Stimulated activated CD8-positive, alpha-beta memory T cell treated with anti-CD3 and anti-CD28 coated beads, Interleukin-4, amount 100 ng/mL, for 4 hours (primary cell): ENCODE measurements at places on chromosomes 2 and 18.

- DNase-seq, result no peak
Observed at GRCh38 chr18:7982216-7982615, 415.1 kb downstream of the PTPRM start.

DNA sequence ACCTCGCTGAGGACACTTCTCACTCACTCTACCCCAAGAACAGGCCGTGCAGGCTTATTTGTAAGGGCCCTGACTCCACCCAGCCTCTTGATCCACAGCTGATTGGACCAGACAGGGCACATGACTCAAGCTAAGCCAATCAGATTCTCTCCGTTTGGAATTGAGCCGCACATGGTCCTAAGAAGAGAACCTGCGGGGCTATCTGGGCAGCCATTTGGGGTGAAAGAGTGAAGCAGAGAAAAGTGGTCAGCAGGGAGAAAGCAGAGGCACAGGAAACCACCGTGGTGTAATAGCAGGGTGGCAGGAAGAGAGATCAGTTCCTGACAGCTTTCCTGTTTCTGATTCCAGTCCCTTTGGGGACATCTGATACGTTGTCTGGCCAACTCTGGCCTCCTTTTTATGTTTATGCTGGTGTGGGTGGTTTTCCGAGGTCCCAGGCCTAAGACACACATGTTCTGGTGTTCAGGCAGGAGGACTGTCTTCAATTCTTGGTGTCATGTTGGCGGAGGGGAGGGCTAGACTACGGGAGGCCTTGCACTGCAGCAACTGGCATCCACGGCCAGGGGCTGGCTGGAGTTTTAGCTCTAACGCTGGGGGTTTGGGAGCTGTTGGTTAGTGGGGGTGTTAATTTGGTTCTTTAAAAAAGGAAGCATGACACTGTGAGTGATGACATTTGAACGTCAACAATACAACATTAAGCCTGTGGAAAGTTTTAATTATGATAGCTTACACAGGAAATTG is 26.1 kb upstream of the SPTBN1 start:
- no peak for DNase-seq

DNA sequence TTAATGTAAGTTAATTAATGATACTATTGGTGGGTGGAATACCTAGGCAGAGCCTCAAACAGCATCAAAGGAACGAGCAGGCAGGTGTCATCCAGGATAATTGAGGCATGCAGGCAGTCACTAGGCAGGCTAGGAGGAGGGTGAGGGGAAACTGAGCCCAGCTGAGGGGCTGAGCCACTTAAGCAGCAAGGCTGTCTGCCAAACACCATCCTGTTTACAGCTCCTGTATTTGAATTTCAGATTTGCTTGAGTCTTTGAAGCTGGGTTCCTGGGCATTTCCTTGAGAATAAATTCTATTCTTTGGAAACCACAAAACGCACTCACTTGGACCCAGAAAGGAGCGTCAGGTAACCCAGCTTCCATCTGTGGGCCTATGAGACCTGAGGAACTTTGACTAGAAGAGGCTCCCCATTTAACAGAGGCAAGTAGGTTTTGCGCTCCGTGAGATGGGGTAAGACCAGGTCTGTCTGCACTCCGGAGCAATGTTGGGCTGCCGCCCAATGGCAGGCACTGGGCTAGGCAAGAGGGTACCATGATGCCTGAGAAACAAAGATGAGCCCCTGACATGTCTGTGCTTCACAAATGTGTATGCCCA is 2.0 kb downstream of the EDAR start:
- DNase-seq, result no peak

DNA sequence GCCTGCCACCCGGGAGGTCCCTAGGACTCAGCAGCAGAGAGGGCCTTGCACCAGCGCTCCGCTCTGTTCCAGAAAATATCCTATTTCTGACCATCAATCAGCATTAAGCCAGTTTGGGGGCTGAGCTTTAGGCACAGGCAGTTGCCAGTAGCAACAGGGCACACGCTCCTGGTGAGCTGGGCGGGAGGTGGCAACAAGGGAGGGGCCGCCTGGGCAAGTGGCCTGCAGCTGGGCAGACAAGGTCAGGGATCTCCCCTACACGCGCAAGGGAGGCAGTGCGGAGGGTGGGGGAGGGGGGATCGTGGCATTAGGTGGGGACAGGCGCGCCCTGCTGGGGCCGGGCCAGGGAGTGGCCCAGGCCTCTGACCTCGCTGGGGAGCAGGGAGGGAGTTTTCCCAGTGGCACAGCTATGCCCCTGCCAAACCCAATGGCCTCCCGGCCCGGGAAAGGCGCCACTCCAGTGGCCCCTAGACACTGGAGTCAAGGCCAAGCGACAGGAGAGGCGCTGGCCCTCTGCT is 302.8 kb downstream of the NCKAP5 start:
- DNase-seq, result no peak

- DNase-seq, result no peak
Observed at GRCh38 chr18:70414315-70414900, 125.6 kb downstream of the SOCS6 start.

DNA sequence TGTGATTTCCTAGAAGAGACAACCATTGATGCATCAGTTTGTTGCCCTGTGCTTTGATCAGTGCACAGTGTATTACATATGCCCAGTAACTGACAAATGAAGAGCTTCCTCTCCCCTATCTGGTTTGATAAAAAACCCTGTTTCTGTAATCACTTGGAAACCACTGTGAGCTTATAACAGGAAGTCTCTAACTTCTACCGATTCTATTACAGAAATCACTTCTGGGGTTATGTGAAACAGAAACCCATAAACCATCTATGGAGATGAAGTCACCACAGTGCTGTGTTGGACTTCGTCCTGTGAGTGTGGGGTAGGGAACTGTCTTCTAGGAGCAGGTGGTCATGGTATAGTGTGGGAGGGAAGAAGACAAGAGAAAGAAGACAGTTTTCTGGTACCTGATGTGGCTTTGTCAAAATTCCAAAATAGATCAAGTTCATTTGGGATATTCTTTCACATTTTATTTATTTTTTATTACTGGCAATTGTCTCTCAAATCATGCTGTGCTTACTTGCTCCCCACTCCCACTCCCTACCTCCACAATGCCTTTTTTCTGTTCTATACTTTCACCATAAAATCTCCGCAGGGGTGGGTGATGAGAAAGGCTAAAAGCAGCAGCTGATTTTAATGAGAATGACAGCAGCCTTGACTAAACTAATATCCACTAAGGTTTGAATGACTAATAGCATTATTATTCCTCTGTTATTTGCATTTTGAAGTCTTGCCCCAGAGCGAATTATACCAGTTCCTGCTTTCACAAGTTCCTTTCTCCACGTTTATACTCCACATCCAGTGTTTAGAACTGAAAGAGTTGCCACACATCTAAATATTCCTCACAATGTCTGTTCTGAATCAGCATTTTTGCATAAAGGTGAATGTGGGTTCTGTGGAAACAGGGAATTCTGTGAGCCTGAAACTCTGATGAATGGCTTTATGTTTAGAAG is 41.7 kb upstream of the RND3 start:
- DNase-seq, result no peak

DNA sequence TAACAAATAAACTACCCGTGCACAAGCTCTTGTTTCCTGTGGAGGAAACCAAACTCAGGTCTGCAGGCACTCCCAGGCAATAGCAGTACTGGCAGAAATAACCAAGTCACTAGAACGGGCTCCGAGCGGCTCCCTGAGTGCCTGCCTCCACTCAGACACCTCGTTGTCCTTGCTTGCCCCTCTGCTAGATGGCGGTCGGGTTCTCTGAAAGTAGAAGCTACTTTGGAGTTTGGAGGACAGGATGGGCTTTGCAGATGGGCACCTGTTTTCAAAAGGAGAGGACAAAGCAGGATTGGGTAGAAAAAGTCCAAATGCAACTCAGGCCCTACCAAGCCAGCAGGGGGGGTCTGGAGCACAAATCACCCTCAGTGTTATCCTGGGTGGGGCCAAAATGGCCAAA is 136.4 kb downstream of the LRRC30 start:
- no peak for DNase-seq

DNA sequence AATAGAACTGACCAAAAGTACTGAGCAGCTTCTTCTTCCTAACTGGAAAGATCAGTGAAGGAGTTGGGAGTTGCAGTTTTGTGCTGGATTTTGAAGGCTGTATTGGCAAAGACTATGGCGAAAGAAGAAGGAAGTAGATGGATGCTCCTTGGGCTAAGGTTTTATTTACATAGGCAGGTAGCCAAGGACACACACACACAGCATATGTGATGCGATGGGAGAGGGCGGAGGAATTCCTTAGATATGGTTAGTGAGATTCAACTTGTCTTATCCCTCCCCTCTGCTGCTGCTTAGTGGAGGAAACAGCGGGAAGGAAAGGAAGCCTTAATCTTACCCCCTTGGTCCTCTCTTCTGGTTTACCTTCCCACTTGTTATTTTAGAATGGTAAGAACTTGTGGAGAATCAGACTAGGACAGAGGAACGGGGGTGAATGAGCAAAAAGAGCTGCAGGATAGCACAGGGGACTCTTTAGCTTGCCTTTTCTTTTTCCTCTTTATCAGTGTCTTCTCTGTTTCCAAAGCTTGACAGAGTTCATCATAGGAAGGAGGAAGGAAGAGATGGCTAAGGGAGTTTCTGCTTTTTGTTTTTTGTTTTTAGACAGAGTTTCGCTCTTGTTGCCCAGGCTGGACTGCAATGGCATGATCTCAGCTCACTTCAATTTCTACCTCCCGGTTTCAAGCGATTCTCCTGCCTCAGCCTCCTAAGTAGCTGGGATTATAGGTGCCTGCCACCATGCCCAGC is 87.9 kb downstream of the OSBPL6 start:
- DNase-seq, result no peak

- DNase-seq, result no peak
Observed at GRCh38 chr2:18435426-18436037, 124.9 kb downstream of the RDH14 start.

DNA sequence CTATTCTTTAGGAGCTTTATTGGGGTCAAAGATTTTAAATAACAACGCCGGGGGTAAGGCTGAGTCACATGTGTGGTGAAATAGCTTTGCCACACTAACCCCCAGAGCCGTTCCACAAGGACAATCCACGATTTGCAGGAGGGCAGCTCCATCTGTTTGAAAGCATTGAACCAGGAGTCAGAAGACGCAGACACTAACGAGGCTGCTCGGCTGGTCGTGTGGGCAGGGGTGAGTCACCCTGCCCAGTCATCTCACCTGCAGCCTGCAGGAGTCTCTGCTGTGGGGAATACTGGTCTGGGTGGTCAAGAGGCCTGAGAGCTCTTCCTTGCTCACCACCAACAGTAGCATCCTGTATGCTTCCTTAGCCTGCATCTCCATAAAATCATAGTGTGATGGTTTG is 149.2 kb upstream of the NCK2 start:
- no peak for DNase-seq

- no peak for DNase-seq
Observed at GRCh38 chr2:118808429-118808809, 39.0 kb downstream of the EN1 start.

GRCh38 chr2:206968134-206969086 is 29.1 kb downstream of the CPO start:
- DNase-seq, result no peak

- DNase-seq, result no peak
Observed at GRCh38 chr2:128661311-128661710, 342.6 kb upstream of the HS6ST1 start.

GRCh38 chr2:2131075-2131789 is 199.8 kb downstream of the MYT1L start:
- no peak for DNase-seq

DNA sequence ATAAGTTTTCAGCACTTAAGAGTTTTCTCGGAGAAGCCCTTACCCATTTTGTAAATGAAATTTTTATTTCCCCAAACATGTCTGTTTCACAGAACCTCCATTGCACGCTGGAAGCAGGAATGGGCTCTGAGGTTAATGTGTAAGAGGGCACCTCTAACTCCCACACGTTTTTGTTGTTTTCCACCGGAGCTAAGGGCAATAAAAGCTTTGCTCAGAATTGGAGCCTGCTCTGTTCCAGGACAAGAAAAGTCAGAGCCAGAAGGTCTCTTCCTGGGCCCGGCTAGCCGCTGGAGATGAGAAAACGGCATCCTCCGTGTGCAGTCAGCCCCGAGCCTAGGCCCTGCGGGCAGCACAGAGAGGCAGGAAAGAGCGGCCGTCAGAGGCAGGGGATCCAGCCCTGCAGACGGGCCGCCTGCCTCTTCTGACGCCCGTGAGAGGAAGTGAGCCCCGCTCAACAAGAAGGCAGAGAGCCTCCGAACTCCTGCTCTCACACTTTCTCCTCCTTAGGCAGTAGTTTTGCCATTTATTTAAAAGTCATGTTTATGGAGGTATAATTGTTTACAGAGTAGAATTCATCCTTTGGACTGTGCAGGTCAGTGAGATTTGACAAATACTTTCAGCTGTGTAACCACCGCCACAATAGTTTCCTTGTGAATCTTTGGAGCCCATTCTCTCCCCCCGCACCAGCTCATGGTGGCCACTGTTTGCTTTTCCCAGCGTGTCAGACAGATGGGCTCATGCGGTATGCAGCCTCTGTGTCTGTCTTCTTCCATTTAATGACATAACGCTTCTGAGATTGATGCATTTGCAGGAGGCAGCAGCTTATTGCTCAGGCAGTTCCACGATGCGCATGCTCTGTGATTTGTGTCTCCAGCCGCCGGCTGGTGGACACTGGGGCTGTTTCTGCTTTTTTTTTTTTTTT is 117.3 kb downstream of the GALR1 start:
- no peak for DNase-seq

GRCh38 chr2:100285691-100286090 is 36.6 kb downstream of the LONRF2 start:
- DNase-seq, result no peak

- no peak for DNase-seq
Observed at GRCh38 chr2:129178356-129178755, 801.1 kb upstream of the RAB6C start.

DNA sequence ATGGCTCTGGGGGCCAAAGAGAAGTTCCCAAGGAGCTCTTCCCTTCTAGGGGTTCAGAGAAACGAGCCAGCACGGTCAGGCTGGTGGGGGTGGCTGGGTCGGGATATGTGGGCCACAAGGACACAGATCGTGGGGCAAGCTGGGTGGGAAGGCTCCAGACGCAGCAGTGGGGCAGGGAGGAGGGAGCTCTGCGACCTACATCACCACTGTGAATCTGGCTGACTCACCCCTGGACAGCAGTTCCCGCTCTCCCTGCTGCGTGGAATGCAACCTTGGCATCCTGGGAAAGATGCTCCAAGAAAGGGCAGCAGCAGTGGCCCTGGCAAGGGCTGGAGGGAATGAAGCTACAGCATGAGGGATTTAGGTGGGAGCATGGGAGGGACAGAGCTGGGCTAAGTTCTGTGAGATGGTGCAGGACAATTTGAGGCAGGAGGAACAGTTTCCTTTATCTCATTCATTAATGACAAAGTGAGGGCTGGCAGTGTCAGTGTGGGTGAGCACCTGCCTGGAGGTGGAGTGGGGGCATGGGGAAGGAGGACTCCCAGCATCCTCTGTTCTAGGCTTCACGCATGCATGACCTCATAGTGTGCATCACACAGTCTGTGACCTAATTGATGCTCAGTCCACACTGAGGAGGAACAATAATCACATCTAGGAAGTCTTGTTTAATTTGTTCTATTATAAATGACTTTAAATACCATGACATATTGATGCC is 25.0 kb downstream of the CELF4 start:
- no peak for DNase-seq

- no peak for DNase-seq
Observed at GRCh38 chr2:41856946-41857345, 190.9 kb upstream of the PKDCC start.
